ENCODE measurements at places on chromosomes 13 and 19.

DNA sequence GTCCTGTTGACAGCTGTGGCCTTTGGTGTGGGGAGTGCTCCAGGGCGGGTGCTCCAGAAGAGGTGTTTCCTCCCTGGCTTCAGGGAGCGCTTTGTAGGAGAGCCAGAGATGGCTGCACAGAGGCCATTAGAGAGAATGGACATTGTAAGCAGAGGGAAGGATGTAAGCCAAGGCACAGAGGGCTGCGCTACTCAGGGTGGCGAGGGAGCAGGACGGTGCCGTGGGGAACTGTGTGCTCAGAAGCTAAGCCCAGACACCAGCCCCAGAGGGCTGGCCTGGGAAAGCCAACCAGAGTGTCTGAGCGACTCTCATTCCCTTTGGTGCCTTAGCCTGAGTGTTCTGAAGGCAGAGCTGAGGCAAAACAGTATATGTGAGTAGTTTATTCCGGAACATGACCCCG, 92.2 kb downstream of the TSHZ3 start:
- DNase-seq = no peak

DNA sequence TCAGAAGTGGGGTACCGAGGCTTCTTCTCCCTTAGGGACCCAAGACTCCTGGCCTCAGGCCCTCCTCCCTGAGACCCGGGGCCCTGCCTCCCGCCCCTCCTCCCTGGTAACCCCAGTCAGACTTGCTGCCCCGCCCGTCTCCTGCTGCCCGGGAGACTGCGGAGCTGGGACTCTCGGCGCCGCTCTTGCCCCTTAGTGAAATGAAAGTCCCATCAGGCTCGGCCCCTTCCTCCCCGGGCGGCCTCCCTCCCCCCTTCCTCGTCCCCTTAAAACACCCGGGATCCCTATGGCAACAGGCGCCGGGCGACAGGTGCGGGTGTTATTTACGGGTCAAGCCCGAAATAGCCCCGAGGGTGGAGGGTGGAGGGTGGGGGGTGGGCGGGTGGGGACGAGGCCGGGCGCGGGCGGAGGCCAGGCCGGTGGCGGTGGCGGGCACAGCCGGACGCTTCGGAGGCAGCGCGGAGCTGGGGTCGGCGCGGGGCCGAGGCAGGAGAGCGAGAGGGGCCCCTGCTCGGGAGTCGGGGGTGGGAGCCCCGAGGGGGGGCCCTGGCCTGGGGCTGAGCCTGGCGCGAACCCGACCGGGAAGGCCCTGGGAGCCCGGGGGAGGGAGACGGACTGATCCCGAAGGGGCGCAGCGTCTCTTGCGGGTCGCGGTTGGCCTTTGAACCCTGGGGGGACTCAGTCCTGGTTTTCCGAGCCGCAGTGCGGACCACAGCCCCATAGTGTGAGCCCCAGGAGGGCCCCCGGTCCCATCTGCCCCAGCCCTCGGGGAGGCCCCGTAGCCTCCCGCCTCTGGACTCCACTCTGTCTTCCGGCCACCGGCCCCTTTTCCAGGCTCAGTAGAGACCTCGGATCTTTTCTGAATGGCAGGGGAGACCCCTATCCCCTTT, at the start of gene CACNG6:
Gene CACNG6 (plus strand): TSS at position 414 of the 890 bp plus-strand sequence. CDS start 1,241 bp downstream, outside the sequence.
- no peak for DNase-seq

GRCh38 chr19:14682084-14682483, 7.4 kb upstream of the ADGRE3 start:
- no peak for DNase-seq

GRCh38 chr13:99303863-99304521, 3.2 kb downstream of the GPR183 start:
- no peak for DNase-seq

DNA sequence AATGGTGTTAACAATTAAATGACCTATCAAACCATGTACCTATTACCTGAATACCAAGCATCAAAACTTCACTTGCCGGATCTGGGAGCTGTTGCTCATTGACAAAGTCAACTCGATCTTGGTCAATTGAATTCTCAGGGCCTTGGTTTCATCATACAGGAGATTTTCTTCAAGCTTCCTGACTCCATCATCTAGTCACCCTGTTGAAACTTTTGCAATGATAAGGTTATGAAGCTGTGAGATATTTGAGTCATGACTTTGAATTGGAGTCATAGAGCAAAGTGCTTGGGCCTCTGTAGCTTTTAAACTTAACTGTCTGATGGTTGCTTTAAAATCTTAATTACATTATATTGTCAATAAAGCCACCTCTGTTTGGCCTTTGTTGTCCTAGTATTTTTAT, 260.9 kb downstream of the COG6 start:
- no peak for DNase-seq

GRCh38 chr13:40732658-40733057, 38.3 kb downstream of the MRPS31 start:
- DNase-seq = no peak

DNA sequence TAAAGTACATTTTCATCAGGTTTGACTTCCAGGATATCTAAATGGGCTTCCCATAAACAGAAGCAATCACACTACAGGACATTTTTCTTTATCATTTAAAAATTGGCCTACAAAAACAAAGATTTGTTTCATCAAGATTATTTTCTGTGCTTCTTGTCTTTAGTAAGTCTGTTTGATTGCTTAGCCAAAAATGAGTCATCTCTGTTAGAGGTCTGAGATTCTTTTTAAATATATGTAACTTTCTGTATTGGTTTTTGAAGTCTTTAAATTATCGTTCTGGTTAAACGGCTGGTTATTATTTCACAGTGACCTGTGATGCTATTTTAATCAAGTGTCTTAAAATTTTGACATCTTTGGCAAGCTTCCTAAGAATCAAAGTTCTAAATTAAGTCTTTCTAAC, 62.7 kb downstream of the SLITRK1 start:
- DNase-seq = no peak

- DNase-seq = no peak
These were observed 13.5 kb downstream of the ZNF536 start for GRCh38 chr19:30385666-30386065.

DNA sequence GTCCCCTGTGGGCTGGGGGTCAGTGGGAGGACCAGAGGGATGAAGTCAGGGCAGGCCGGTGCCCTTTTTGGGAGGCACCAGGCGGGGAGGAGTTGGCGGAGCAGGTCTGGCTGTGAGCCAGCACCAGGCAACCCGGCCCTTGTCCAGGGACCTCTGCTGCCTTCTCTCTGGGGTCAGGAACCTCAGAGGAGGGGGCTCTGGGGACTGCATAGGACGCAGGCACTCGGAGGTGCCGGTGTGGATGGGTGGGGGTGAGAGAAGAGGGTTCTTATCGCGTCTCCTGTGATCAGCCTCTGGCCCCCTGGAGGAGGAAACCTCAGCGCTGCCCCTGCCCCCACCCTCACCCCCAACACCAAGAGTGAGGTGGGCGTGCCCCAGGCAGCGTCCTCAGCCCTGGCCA, 16.5 kb downstream of the DPF1 start:
- DNase-seq = no peak

GRCh38 chr19:10353793-10354391, 14.5 kb upstream of the ICAM3 start:
- no peak for DNase-seq

DNA sequence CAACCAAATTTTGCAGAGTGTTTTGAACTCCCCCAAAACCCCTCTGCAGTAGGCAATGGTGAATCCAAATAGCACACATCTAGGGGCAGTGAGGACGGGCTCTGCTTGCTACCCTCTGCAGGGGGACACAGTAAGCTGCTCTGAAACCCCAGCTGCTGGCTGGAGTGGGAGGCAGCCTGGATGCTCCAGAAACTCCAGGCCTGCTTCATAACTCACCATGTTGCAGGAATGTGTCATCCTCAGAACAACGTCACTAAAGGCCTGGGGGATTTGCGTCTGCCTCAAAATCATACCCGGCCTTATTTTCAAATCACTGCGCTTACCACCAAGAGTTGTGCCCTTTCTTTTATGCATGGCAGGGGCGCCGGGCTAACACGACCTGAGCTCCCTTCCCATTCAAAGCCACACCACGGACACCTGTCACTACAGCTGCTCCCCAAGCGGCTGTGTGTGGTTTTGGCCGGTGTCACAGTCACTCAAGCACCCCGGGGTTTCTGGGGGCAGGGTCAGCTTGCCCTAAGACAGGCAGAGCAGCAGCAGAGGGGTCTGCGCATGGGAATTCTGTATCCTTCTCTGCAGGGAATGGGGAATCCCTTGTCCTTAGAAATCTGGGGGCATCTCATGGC, 93.9 kb downstream of the TSHZ3 start:
- no peak for DNase-seq
